ENCODE measurements at places on chromosomes 6 and 20.

DNA sequence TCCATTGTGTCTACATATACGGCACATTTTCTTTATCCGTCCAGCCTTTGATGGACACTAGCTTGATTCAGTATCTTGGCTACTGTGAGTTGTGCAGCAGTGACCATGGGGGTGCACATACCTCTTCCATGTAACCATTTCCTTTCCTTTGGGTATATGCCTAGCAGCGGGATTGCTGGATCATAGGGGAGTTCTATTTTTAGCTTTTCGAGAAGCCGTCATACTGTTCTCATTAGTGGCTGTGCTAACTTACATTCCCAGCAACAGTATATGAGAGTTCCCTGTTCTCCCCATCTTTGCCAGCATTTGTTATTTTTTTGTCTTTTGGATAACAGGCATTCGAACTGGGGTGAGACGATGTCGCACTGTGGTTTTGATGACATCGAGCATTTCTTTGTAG, 395.0 kb downstream of the SMOC2 start:
- DNase-seq: no peak

DNA sequence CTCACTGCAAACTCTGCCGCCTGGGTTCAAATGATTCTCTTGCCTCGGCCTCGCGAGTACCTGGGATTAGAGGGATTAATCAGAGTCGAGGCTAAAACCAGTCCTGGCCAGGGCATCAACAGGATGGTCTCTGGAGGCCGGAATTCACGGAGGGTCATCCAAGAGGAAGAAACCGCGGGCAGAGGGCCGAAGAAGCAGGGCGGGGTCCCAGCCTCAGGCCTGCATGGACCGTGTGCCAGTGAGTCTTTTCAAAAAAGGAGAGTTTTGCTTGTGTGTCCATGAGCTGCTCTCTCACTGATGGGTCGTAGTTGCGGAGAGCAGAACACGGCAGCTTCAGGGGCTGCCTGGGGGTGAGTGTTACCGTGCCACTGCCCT, 295.1 kb upstream of the ZNF337 start:
- no peak for DNase-seq

DNA sequence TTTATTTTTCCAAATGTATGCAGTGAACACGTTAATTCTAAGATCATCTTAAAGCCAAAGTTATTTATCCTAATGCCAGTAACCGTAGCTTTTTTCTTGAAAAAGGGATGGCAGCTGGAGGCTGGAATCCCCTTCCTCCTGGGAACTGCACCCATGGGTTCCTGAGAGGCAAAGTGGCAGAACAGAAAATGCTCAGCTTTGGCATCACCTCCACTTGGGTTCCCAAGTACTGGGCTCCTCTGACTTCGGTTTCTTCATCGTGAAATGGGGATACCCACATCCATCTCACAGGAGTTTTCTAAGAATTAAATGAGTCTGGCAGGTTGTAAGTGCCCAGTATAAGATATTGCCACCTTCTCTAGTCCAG, 6.2 kb upstream of the DDX43 start:
- DNase-seq: no peak

DNA sequence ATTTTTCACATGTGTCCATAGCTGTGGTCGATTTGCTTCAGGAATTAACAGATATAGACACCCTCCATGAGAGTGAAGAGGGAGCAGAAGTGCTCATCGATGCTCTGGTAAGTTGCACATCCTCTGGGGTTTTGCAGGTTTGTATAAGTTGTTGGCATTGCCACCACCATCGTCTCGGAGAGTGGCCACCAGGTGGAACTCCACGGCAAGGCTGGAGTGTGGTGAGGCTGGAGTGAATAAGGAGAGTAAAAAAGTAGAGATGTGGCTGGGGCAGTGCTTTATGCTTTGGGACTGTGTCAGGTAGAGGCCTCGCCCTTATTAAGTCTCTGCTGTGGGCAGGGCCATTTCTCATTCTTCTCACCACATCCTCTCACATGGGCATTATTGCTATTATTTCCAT, 63.7 kb downstream of the CTNNBL1 start:
- no peak for DNase-seq
